ENCODE measurements at places on chromosomes 6 and 20. TPM values are rescaled to one million over a fixed set of nuclear protein-coding genes. Genes with fewer than 3 reads are reported as not detected.

GRCh38 chr20:22578221-22579118 is 5.9 kb downstream of the FOXA2 start:
- DNase-seq, result peak; percentile 85
- peak overlapping the region; percentile 44 for H3K4me3 ChIP-seq
- no peaks in the 10 kb centered on the region for H3K36me3 ChIP-seq
- peaks cover 83% of the 10 kb centered on the region for H3K27me3 ChIP-seq
- peak overlapping the region; percentile 83 for H3K27ac ChIP-seq

WFDC5 gene
- total RNA-seq, result 1.3 TPM

GRCh38 chr20:19757487-19758132 is 448 bp upstream of the RIN2 start:
- peak; percentile 95 for DNase-seq
- H3K36me3 ChIP-seq, result no peaks in the 10 kb centered on the region
- no peaks in the 10 kb centered on the region for H3K27me3 ChIP-seq

SLC22A2 gene
- total RNA-seq, result not detected

- no peak for DNase-seq
- H3K4me1 ChIP-seq, result no peaks in the 10 kb centered on the region
- no peaks in the 10 kb centered on the region for H3K27me3 ChIP-seq
- no peaks in the 10 kb centered on the region for H3K36me3 ChIP-seq
- no peak overlapping the region for H3K27ac ChIP-seq
- H3K4me3 ChIP-seq, result no peak overlapping the region
Measured at GRCh38 chr20:16955971-16956370, 207.8 kb downstream of the OTOR start.

SGK2 gene
- 1.7 TPM for total RNA-seq

DNA sequence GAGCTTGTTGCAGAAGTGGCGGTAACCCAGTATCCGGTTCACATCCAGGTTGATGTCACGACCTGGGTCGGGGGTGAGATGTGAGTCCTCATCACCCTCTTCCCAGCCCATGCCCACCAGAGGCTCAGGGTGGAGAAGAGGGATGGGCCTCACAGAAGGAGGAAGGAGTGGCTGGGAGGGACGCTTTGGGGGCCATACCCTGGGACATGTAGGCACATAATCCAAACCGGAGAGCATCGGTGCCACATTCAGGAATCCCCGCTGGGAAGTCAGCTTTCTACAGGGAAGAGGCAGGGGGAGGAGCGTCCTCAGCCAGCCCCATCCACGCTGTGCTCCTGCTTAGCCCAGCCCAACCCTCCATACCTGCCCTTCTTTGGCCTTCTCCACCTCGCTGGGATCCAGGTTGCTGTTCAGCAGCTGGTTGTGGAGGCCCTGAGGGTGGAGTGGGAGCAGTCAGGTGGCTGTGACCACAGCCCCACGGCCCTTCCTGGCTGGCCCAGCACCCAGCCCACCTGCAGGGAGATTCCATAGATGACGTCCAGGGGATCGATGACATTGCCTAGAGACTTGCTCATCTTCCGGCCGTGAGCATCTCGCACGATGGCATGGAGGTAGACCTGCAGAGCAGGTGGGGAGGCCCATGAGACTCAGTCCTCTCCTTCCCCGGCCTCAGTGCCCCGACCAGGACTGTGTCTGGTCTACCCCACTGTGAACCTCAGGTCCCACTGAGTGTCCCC is 3.5 kb upstream of the VWA7 start:
- H3K27me3 ChIP-seq, result no peaks in the 10 kb centered on the region
- H3K36me3 ChIP-seq, result peaks cover 69% of the 10 kb centered on the region
- H3K27ac ChIP-seq, result no peak overlapping the region
- peaks cover 11% of the 10 kb centered on the region for H3K4me1 ChIP-seq

- H3K4me3 ChIP-seq, result no peak overlapping the region
- H3K4me1 ChIP-seq, result peaks cover 8% of the 10 kb centered on the region
- H3K27me3 ChIP-seq, result no peaks in the 10 kb centered on the region
- no peak overlapping the region for H3K27ac ChIP-seq
Measured at GRCh38 chr6:148289153-148289552, 53.5 kb upstream of the SASH1 start.

GRCh38 chr20:58086763-58087561 is 141.5 kb downstream of the ANKRD60 start:
- H3K4me3 ChIP-seq, result no peak overlapping the region
- H3K36me3 ChIP-seq, result no peaks in the 10 kb centered on the region
- H3K27me3 ChIP-seq, result no peaks in the 10 kb centered on the region
- H3K4me1 ChIP-seq, result no peaks in the 10 kb centered on the region
- H3K27ac ChIP-seq, result no peak overlapping the region

DNA sequence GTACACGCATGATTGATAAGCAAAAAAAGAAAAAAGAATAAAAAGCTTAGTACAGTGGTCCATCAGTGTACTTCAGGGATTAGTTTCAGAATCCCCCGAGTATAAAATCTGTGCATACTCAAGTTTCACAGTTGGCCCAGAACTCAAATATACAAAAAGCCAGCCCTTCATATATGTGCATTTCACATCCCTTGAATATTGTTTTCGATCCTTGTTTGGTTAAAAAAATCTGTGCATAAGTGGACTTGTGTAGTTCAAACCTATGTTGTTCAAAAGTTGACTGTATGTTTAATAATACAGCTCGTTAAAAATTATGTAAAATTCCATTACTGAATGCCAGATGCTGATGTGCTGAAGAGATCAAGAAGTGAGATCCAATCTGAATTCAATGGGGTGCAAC is 54.2 kb downstream of the LHFPL5 start:
- no peak overlapping the region for H3K4me3 ChIP-seq
- H3K4me1 ChIP-seq, result no peaks in the 10 kb centered on the region
- H3K27ac ChIP-seq, result no peak overlapping the region
- H3K36me3 ChIP-seq, result peaks cover 35% of the 10 kb centered on the region

NFATC2 gene
- total RNA-seq, result 7.6 TPM

DNA sequence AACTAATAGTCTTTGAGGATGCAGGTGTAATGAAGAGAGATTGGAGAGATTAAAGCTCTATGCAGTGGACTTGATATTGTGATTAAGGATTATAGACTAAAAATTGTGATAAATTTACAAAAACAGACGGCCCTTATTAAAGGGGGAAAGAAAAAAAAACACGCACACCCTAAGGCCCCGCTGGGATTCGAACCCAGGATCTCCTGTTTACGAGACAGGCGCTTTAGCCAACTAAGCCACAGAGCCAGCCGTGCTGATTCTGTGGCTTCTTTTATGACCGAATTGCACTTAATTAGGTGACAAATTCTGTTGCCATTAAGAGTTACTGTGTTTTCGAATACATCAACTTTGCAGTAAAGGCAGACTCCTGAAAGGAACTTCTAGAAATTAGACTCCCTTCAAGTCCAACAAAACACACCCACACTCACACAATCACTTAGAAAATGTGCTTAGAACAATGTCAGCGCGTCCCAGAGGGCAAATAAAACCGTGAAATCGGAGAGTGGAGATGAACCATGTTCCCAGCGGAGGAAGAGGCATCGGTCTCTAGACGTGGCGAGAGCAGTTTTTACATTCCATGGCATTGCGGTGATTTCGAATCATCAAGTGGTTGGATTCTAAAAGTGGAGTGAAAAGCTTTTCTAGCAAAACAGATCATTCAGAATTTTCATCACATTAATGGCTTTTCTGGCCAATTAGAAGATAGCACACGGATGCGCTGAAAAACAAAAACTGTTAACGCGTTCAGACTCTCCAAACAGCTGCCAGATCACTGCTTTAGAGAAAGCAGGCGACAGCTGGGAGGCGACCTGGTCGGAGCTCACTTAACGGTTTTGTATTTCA is 122.6 kb downstream of the GPX5 start:
- no peak overlapping the region for H3K27ac ChIP-seq
- peak overlapping the region; percentile 43 for H3K4me3 ChIP-seq
- DNase-seq, result no peak
- peaks cover 6% of the 10 kb centered on the region for H3K4me1 ChIP-seq
- H3K27me3 ChIP-seq, result peaks cover 50% of the 10 kb centered on the region
- no peaks in the 10 kb centered on the region for H3K36me3 ChIP-seq

DNA sequence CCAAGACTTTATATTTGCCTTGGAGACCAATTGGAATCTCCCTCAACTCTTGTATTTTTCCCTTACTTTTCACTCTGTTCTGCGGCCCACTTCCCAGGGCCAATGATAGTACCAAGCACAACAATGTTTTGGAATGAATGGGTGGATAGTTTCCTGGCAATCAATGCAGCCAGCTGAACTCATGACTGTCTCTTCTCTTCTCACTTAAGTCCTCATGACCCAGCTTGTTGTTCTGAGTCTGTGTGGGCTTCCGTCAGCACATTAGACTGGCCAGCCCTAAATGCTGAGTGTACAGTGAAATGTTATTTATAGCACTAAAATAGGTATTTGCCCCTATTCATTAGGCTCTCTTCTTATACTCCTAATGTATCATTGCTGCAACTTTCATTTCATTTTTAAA is 5.6 kb upstream of the MBOAT1 start:
- H3K4me1 ChIP-seq, result peaks cover 15% of the 10 kb centered on the region
- H3K27ac ChIP-seq, result no peak overlapping the region
- H3K4me3 ChIP-seq, result no peak overlapping the region
- H3K36me3 ChIP-seq, result no peaks in the 10 kb centered on the region
- no peak for DNase-seq
- H3K27me3 ChIP-seq, result no peaks in the 10 kb centered on the region

GRCh38 chr6:133632206-133632605 is 256.7 kb upstream of the TCF21 start:
- no peak overlapping the region for H3K27ac ChIP-seq
- no peaks in the 10 kb centered on the region for H3K4me1 ChIP-seq
- no peaks in the 10 kb centered on the region for H3K36me3 ChIP-seq
- no peaks in the 10 kb centered on the region for H3K27me3 ChIP-seq
- DNase-seq, result no peak

DNA sequence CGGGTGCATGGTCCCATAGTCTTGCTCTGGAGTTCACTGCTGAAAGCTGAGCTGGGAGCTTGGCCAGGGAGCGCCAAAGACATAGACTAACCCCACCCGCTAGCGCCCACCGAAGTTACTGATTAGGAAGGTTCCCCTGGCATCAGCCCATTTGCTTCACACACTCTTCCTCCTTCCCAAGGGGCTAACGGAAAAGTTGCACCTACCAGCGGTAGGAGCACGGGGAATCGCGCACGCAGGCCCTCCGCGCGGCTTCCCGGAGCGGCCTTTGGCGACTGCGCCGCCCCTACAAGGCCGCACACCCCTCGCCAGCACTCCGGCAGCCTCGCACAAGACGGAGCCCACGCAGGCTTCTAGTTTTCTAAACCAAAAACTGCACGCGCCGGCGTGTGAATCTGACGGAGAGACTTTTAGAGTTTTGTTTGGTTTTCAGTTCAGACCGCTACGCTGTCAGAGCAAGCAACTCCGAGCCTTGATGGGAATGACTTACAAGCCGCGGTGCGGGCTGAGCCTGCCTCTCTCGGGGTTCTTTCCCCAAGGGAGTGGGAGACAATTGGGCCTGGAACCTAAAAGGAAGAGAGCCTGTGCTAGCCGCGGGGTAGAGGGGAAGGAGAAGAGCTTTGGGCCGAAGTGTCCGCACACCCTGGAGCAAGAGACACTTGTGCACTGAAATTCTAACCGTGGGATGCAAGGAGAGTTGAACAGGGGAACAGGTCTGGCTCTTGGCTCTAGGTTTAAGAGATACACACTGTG is 891 bp upstream of the POU3F2 start:
- peak overlapping the region; percentile 58 for H3K4me3 ChIP-seq
- peaks cover 29% of the 10 kb centered on the region for H3K4me1 ChIP-seq

TFAP2D gene
- not detected for total RNA-seq

GRM1 gene
- total RNA-seq, result 0.09 TPM

DNA sequence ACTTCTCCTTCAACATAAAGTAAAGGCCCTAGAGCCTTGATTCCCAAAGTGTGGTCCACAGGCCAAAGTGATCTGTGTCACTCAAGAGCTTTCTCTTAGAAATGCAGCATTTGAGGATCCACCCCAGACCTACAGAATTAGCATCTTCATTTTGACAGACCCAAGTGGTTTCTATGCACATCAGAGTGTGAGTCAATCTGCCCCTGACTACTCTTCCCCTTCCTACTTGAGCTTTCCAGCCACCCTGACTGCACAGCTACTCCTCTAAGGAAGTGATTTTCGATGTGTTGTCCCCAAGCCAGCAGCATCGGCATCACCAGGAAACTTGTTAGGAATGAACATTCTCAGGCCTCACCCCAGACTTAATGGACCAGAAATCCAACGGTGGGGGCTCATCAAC is 2.6 kb downstream of the MEP1A start:
- no peaks in the 10 kb centered on the region for H3K4me1 ChIP-seq
- no peak overlapping the region for H3K27ac ChIP-seq
- no peak for DNase-seq
- no peaks in the 10 kb centered on the region for H3K36me3 ChIP-seq
- no peaks in the 10 kb centered on the region for H3K27me3 ChIP-seq

- no peak overlapping the region for H3K4me3 ChIP-seq
- no peaks in the 10 kb centered on the region for H3K36me3 ChIP-seq
- no peak overlapping the region for H3K27ac ChIP-seq
- peaks cover 13% of the 10 kb centered on the region for H3K4me1 ChIP-seq
Measured at GRCh38 chr6:27861861-27862260, 50.3 kb downstream of the OR2B2 start.

- peak overlapping the region; percentile 80 for H3K27ac ChIP-seq
- peaks cover 55% of the 10 kb centered on the region for H3K36me3 ChIP-seq
- no peaks in the 10 kb centered on the region for H3K27me3 ChIP-seq
- H3K4me3 ChIP-seq, result peak overlapping the region; percentile 56
- H3K4me1 ChIP-seq, result peaks cover 35% of the 10 kb centered on the region
- no peak for DNase-seq
Measured at GRCh38 chr6:43013097-43013842, 476 bp downstream of the MEA1 start.

PSORS1C1 gene
- 8.2 TPM for total RNA-seq

GRCh38 chr6:149212206-149212605 is 105.3 kb upstream of the TAB2 start:
- peaks cover 7% of the 10 kb centered on the region for H3K4me1 ChIP-seq
- DNase-seq, result no peak
- H3K36me3 ChIP-seq, result no peaks in the 10 kb centered on the region
- no peak overlapping the region for H3K27ac ChIP-seq
- no peak overlapping the region for H3K4me3 ChIP-seq

MATN4 gene
- total RNA-seq, result 0.29 TPM

DNA sequence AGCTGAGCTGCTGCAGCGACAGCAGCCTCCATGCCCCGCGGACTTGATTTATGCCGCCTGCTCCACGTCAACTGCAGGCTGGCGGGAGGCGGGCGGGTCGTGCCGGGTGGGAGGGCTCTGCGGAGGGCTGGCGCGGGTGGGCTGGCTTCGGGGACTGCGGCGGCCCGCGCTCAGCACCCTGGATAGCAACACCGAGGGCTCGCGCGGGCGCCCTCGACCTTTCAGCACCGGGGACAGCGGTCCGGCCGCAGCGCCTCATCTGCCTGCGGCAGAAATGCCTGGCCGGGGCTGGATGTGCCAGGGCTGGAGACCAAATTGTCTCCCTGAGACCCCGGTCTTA is 792 bp downstream of the SNAP25 start:
- no peak overlapping the region for H3K27ac ChIP-seq
- H3K4me1 ChIP-seq, result peaks cover 4% of the 10 kb centered on the region
- DNase-seq, result peak; percentile 84
- H3K4me3 ChIP-seq, result peak overlapping the region; percentile 44

GRCh38 chr6:47665112-47665511 is 33.3 kb upstream of the ADGRF4 start:
- no peak overlapping the region for H3K27ac ChIP-seq
- H3K4me3 ChIP-seq, result no peak overlapping the region
- H3K27me3 ChIP-seq, result no peaks in the 10 kb centered on the region
- H3K36me3 ChIP-seq, result no peaks in the 10 kb centered on the region
- DNase-seq, result no peak
- peaks cover 5% of the 10 kb centered on the region for H3K4me1 ChIP-seq

GRCh38 chr6:161228921-161229591 is 44.8 kb downstream of the AGPAT4 start:
- DNase-seq, result no peak
- peak overlapping the region; percentile 53 for H3K27ac ChIP-seq
- H3K4me3 ChIP-seq, result no peak overlapping the region
- no peaks in the 10 kb centered on the region for H3K27me3 ChIP-seq
- peaks cover 8% of the 10 kb centered on the region for H3K36me3 ChIP-seq
- peaks cover 31% of the 10 kb centered on the region for H3K4me1 ChIP-seq

BNIP5 gene
- not detected for total RNA-seq

Measured in upper lobe of right lung (tissue), 1 donor.